Type B pancreatic cell (in vitro differentiated cells): ENCODE measurements at places on chromosomes 1 and 21.

- H3K27me3 ChIP-seq = peaks cover 3% of the 10 kb centered on the region
- no peak overlapping the region for H3K27ac ChIP-seq
- H3K36me3 ChIP-seq = peaks cover 9% of the 10 kb centered on the region
- peaks cover 5% of the 10 kb centered on the region for H3K4me1 ChIP-seq
These were observed 108.4 kb upstream of the DMRTA2 start for GRCh38 chr1:50531601-50532000.

DNA sequence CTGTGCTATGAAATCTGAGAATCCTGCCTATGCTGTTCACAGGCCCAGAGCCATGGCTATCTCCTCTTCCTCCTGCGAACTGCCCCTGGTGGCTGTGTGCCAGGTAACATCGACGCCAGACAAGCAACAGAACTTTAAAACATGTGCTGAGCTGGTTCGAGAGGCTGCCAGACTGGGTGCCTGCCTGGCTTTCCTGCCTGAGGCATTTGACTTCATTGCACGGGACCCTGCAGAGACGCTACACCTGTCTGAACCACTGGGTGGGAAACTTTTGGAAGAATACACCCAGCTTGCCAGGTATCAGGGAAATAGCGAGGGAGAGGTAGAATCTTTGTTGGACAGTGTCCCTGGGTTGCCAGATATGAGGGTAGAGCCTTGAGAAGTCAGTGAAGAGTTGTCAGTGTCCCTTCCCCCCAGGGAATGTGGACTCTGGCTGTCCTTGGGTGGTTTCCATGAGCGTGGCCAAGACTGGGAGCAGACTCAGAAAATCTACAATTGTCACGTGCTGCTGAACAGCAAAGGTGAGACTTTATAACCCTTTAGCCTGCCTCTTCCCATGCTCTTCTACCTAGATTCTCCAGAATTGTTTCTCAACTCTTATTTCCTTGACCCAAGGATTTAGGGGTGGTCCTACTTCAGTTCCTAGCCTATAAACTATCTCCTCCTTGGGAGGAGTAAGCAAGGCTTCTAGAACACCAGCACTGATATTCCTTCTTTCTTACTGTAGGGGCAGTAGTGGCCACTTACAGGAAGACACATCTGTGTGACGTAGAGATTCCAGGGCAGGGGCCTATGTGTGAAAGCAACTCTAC is 1.4 kb downstream of the NIT1 start:
- no peak for DNase-seq
- peak overlapping the region; percentile 95 for H3K4me3 ChIP-seq
- no peaks in the 10 kb centered on the region for H3K27me3 ChIP-seq
- peak overlapping the region; percentile 94 for H3K27ac ChIP-seq
- peaks cover 24% of the 10 kb centered on the region for H3K36me3 ChIP-seq

DNA sequence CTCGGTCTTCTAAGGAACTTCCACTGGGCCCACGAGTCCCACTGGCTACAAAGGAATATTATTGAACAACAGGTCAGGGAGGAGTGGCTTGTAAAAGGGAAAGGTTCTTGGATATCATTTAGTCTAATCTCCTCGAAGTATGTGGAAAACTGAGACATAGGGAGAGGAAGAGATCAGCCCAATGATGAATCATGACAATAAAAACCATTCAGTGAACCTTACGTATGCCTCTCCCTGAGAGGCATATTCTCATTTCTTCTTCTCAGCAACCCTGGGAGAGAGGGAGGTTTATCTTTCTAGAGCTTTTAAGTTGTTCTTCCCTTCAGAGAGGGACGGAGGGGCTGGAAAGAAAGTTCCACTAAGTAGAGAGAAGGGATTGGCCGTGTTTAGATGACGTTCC is 5.3 kb upstream of the MOB3C start:
- H3K4me1 ChIP-seq = peaks cover 24% of the 10 kb centered on the region
- no peaks in the 10 kb centered on the region for H3K36me3 ChIP-seq
- no peak for DNase-seq
- no peak overlapping the region for H3K4me3 ChIP-seq
- H3K27me3 ChIP-seq = peaks cover 11% of the 10 kb centered on the region

DNA sequence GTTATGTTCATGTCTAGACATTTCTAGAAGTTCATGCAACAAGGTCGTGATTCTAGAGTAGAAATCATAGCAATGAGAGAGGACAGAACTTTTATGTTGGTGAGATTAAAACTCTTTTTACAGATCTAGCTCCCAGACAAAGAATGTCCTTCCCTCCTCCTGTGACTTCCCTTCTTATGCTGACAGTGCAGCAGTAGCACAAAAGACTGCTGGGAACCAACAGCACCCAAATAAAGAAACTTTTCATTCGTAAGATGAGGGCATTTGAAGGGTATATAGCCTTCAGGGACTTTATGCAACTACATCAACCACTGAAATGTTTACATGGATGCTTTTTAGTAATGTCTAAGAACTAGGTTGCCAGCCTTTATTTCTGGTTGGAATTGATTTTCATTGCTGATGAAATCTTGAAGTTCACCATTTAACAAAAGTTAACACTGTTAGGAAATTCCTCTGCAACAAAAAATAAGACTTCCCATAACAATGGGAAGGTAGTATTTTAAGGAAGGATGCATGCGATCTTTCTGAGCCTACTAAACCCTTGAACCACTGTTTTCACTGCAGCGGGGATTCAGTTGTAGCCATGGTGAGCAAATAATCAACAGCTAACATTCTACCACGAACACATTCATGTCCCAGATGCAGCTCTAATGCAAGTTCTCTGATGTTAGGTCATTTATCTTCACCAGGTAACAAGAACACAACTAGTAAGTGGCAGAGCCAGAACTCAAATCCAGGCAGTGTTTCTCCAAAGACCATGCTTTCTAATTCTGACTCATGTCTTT is 672.8 kb downstream of the PTPRC start:
- no peaks in the 10 kb centered on the region for H3K36me3 ChIP-seq
- H3K4me3 ChIP-seq = no peak overlapping the region
- H3K27me3 ChIP-seq = no peaks in the 10 kb centered on the region
- peak overlapping the region; percentile 52 for H3K27ac ChIP-seq
- no peak for DNase-seq

DNA sequence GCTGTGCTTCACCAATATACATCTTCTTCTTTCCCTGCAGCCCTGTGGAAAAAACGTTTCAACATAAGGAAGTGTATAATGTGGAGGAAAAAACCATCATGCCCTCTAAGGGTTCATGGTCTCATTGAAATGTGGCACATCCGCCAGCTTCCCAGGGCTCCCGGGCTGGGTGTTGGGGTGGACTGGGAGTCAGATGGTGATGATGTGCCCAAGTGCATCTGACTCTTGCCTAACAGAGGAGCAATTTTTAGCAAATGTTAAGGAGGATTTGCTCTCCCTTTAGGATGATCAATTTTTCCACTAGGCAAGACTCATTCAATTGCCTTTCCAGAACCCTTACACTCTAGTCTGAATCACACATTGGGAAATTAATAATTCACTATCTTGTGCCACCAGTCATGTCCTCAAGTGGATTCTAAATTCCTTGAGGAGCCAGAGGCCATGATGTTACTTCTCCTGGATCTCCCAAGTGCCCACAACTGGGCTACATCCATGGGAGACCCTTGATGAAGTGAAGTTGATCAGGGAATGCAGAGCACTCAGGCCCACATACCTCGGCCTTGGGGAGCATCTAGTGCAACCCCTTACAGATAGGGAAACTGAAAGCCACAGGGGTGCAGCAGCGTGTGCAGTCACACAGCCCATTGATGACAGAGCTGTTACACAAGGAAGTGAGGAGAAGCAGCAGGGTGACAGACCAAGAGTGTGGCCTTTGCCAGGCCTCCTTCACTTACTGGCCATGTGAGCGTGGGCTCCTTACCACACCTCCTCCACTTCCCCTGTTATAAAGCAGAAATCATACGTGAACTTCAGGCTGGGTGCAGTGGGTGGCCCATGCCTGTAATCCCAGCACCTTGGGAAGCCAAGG is 100.0 kb upstream of the SLC44A3 start:
- no peak overlapping the region for H3K4me3 ChIP-seq
- H3K27me3 ChIP-seq = no peaks in the 10 kb centered on the region
- H3K36me3 ChIP-seq = no peaks in the 10 kb centered on the region
- DNase-seq = no peak

DNA sequence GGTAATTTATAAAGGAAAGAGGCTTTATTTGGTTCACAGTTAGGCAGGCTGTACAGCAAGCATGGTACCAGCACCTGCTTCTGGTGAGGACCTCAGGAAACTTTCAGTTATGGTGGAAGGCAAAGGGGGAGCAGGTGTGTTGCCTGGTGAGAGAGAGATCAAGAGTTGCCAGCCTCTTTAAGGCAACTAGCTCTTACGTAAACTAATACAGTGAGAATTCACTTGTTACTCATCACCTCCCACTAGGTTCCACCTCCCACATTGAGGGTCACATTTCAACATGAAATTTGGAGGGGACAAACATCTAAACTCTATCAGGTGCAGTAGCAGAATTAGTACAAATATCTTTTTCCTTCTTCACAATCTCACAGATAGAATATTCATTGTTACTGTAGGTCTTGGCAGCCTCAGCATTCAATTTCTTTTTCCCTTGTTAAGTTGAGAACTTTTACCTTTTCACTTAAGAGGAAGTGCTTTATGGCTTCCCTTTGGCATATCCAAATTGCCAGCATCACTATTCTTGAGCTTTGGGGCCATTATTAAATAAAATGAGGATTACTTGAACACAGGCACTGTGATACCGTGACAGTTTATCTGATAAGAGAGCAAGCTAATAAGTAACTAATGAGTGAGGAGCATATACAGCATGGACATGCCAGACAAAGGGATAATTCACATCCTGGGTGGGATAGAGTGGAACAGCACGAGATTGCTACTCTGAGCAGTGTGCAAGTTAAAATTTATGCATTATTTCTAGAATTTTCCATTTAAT is 48.4 kb downstream of the MAGI3 start:
- no peaks in the 10 kb centered on the region for H3K27me3 ChIP-seq
- no peak overlapping the region for H3K4me3 ChIP-seq
- peaks cover 10% of the 10 kb centered on the region for H3K4me1 ChIP-seq
- no peak overlapping the region for H3K27ac ChIP-seq
- no peak for DNase-seq
